ENCODE measurements at places on chromosomes 2 and 18.

DNA sequence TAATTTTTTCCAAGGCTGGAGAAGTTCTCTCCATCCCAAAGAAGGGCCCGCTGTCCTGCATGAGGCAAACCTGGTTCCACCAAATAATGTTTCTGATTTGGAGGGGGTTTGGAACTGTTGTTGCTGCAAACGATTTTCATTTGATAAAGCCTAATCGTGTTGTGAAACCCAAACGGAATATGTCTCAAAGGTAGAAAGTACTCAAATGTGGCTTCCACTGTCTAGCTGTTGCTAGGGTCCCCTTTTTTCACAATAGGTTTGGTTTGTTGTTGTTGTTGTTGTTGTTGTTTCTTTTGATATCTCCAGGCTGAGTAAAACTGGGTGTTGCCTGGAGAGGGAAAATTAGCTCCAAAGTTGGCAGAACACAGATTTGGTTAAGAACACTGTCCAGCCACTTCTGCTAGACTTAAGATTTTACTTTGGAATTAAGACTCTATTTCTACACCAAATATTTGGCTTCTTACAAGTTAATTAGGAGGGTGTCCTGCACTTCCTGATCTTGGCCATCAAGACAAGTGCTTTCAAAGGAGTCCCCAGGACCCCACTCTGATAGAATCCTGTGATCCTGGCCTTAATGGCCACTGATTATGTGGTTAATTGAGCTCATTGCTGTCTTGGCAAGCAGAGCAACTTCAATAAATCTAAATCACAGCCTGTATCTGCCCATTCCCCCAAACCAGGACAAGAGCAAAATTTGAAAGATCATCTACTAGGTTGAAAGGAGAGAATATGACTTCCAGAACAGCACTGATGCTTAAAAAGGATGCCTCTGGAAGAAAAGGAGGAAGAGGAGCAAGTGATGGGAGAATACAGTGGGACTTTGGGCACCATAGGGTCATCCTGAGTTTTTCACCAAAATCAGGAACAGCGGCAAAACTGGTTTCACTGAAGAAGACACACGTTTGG lies 3.3 kb upstream of the HOXD13 start:
- no peak for DNase-seq

DNA sequence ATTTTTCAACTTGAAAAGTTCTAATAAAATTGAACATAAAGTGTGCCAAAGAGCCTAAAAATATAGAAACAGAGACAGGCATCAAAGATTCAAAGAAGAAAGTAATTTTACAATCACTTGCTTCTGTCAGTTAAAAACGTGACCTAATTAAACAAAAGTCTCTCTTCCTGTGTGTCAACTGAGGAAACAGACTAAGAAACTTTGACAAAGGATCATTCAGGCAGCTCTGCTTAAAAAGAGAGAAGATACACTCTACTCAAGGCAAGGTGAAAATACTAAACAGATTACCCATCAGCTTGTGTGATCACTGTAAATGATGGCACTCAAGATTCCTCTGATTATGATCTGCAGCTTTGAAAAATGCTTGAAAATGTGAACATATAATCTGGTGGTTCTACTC lies 47.8 kb downstream of the DYM start:
- no peak for DNase-seq

DNA sequence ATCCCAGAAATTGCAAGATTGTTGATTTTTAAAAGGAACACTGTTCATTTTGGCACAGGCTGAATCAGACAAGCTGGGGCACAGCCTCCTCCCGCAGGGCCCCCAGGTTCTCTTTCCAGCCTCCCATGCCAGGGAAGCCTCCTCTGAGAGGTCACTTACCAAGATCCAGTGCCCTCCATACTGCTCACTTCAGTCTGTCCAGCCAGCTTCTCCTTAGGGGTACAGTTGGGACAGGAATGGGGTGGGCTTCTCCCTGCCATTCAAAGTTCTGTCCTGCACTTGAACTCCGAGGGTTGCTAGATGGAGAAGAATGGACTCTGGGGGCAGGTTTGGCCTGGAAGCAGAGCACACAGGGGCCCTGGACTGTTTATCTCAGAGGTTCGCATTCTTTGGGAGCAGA lies 7.5 kb upstream of the CYP26B1 start:
- no peak for DNase-seq

DNA sequence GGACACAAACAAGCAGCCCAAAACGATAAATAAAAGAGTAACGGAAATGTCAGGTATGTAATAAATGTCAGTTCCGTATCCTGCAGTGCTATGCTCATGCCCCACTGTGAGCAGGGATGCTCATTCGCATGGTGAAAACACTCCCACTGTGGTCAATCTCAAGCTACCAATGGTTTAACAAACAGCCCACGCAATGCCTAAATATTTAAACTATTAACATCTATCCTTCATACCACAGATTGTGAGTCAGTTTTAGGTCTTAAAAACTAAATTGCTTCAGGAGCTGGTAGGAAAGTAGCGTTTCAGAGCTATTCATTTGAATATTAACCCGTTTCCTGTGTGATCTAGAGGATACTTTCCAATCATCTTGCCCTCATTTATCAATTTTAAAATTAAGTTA lies 207.4 kb downstream of the TCF4 start:
- DNase-seq, result no peak

DNA sequence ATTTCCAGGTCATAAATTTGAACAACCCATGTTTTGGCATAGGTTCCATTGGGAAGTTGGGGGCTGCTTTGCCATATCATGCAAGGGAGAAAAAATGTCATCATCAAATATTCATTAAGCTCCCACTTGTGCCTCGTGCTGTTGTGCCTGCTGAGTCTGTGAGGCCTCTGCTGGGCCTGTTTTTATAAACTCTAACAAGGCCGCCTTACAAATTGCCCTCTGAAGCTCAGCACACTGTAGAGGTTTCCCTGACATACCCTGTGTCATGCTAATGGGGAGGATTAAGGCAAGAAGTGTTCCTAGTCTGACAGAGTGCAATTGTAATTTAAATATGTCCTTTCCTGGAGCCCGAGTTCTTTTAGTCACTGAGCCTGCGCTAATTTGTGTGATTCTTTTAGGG lies 17.6 kb downstream of the OSBPL6 start:
- no peak for DNase-seq
